ENCODE measurements at places on chromosomes 5 and 9. TPM values are rescaled to one million over a fixed set of nuclear protein-coding genes. Genes with fewer than 3 reads are reported as not detected.

The KCTD16 gene
- 0.02 TPM for total RNA-seq

The PCDHGB3 gene
- total RNA-seq, result 0.57 TPM

The TMEM252 gene
- not detected for total RNA-seq

The SLC1A1 gene
- 25.0 TPM for total RNA-seq

The INSL6 gene
- total RNA-seq, result not detected

The PLCXD3 gene
- 0.47 TPM for total RNA-seq

The PAX5 gene
- 0.32 TPM for total RNA-seq

The MYMK gene
- not detected for total RNA-seq

The NHP2 gene
- 182 TPM for total RNA-seq

Data from colonic mucosa (tissue), 4 donors.